ENCODE measurements at places on chromosomes 13 and 19. TPM values are rescaled to one million over a fixed set of nuclear protein-coding genes. Genes with fewer than 3 reads are reported as not detected.

GRIK5 gene
- polyA plus RNA-seq: 2.5 TPM

- DNase-seq: no peak
Observed at GRCh38 chr13:75829830-75830229, 193.7 kb downstream of the LMO7 start.

KIR3DL2 gene
- polyA plus RNA-seq: not detected

- no peak for DNase-seq
Observed at GRCh38 chr19:17254636-17255035, 8.9 kb upstream of the NR2F6 start.

SHANK1 gene
- 44.4 TPM for polyA plus RNA-seq

- DNase-seq: no peak
Observed at GRCh38 chr19:29121684-29122083, 91.3 kb downstream of the UQCRFS1 start.

IGFL2 gene
- polyA plus RNA-seq: not detected

- DNase-seq: no peak
Observed at GRCh38 chr19:13804830-13805683, 9.8 kb downstream of the ZSWIM4 start.

FAM83E gene
- polyA plus RNA-seq: not detected

GRCh38 chr13:73902847-73903246 lies 231.4 kb downstream of the KLF12 start:
- DNase-seq: no peak

GRCh38 chr19:4136680-4137088 lies 12.8 kb upstream of the MAP2K2 start:
- DNase-seq: no peak

DNA sequence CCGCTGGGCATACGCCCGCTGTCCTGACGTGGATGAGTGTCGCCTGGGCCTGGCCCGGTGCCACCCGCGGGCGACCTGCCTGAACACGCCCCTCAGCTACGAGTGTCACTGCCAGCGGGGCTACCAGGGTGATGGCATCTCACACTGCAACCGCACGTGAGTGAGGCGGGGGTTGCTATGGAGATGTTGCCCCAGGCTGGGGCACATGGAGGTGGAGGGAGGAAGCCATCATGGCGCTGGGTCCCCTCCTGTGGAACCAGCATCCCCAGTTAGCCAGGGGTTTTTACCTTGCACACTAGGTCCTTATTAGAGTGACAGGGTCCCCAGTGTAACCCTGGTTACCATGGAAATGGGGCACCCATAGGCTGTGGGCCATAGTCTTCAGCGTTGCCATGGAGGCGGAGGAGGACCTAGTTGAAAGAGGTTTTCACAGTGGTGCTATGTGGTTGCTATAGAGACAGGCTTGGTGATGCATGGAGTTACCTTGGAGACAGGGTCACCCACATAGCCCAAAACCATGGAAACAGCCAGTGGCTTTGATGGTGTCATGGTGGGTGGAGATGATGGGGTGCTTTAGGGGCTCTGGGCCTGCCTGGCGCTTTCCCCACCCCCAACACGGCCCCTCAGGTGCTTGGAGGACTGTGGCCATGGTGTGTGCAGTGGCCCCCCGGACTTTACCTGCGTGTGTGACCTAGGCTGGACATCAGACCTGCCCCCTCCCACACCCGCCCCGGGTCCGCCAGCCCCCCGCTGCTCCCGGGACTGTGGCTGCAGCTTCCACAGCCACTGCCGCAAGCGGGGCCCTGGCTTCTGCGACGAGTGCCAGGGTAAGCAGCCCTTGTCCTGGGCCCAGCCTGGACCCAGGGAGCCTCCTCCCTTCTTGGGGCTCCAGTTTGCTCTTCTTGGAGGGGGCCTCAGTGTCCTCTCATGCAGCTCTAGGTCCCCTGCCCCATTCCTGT lies 27.1 kb downstream of the MEGF8 start:
- DNase-seq: no peak

OR7A5 gene
- polyA plus RNA-seq: not detected

DNA sequence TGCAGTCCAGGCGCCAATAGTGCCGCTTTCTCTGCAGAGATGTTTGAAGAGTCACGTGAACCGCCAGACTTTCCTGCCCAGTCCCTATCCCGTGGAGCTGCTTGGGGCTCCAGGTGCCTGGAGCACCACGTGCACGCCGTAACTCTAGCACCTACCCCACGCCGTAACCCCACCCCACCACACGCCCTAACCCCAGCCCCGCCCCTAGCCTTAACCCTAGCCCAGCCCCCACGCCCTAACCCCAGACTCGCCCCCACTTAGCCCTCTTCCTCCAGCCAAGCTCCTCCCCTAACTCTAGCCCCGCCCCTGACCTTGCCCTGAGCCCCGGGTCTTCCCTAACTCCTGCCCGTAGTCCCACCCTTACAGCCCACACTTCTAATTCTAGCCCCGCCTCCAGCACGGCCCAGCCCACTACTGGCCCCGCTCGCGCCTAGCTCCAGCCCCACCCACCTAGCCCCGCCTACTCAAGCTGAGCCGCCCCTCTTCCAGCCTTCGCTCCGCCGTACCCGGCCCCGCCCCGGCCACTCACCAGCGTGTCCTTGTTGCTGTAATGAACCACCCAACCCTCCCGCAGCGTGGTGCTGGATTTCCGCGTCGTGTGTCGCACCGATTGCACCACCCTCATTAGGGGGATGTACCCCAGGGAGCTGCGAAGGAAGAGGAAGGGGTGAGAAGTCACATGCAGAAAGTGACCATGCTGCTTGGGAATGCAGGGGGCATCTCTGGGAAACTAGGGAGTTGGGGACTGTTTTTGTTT lies 19.5 kb downstream of the PRKD2 start:
- no peak for DNase-seq

GRCh38 chr13:76929320-76929719 lies 19.0 kb upstream of the ACOD1 start:
- no peak for DNase-seq

DNA sequence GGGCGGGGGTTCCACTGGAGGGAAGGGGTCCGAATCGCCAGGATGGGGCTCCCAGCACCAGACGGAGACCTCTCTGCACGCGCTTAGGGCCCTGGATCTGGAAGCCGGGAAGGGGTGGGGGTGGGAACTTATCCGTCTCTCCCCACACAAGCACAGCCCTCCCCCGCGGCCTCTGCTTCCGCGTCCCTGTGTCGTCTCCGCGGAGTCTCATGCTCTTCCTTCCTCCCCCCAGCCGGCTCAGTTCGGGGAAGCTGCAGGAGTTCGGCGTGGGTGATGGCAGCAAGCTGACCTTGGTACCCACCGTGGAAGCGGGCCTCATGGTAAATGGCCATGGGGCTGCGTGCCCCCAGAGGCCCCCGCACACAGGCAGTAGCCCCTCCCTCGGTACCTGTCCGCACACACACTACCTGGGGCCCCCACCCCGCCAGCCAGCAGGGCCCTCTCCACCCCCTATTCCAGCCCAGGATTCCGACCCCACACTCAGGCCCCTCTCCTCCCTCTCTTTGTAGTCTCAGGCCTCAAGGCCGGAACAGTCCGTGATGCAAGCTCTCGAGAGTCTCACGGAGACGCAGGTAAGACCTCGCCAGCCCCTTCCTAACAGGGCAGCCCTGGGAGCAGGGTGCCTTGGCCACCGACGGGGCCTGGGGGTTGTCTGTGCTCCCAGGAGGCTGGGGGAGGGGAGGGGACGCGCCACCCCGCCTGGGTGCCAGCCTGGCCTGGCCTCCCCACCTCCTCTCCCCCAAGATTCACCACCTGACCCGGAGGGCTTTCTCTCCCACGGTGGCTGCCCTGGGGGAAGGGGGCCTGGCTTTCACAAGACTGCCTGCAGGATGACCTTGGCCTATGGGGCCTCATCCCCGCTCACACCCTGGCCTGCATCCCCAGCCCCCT lies 3.2 kb downstream of the MIDN start:
- no peak for DNase-seq

MAP4K1 gene
- polyA plus RNA-seq: 13.6 TPM

ZNF610 gene
- 3.3 TPM for polyA plus RNA-seq

DNA sequence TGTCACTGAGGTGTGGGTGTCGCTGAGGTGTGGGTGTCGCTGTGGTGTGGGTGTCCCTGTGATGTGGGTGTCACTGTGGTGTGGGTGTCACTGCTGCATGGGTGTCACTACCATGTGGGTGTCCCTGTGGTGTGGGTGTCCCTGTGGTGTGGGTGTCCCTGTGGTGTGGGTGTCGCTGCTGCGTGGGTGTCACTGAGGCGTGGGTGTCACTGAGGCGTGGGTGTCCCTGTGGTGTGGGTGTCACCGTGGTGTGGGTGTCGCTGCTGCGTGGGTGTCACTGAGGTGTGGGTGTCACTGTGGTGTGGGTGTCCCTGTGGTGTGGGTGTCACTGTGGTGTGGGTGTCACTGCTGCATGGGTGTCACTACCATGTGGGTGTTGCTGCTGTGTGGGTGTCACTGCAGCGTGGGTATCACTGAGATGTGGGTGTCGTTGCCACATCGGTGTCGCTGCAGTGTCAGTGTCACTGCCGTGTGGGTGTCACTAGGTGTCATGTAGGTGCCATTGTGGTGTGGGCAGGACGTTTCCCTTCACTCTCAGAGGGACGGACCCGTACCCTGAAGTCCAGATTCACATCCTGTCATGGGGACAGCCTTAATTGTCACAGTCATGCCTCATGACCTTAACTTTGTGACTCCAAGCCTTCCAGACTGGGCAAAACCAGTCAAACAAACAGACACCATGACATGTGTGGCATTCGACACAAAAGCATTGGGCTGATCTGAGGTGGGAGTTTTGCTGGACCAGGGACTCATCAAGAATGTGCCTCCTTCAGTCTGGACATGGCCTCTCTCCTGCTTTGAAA lies 12.7 kb upstream of the GAS6 start:
- no peak for DNase-seq

SIAH3 gene
- polyA plus RNA-seq: 0.33 TPM

- no peak for DNase-seq
Observed at GRCh38 chr19:42003506-42004294, 9.7 kb upstream of the ATP1A3 start.

ZNF578 gene
- 2.4 TPM for polyA plus RNA-seq

GRCh38 chr19:2365201-2365970 lies 5.3 kb downstream of the TMPRSS9 start:
- no peak for DNase-seq

DNA sequence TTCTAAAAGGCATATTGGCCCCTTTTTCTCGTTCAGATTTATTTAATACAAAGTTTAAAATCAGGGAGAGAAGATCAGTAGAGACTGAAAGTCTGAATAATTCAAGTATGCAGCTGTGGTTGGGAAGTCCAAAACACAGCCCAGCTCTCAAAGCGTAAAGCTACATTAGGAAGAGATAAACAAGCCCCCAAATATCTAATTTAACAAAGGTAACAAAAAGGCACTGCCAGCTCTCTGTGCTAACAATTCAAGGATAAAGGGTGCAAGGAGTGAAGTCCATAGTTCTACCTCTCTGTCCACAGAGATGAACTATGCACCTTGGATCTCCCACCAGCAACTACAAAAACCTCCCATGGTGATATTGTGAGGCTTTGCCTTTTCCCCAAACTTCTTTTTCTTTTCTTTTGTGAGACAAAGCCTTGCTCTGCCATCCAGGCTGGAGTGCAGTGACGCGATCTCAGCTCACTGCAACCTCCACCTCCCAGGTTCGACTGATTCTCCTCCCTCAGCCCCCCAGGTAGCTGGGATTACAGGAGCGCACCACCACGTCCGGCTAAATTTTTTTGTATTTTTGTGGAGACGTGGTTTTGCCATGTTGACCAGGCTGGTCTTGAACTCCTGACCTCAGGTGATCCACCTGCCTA lies 104.4 kb downstream of the LHFPL6 start:
- DNase-seq: no peak

DNA sequence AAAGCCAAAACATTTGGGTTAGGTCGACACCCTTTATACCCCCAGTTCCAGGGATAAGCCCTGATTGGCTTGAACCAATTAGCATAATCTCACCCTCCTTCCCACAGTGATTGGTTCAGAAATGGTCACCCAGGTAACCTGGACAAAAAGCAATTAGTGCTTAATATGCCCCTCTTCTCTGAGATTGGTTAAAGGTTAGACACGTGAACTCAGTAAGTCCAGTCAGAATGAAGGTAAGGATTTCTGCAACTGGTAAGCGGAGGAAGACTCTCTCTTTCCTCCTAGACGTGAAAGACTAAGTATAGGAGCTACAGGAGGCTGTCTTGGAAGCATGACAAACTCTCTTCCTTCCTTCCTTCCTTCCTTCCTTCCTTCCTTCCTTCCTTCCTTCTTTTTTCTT lies 1.3 kb upstream of the PNMA8C start:
- no peak for DNase-seq

SNRPA gene
- polyA plus RNA-seq: 57.2 TPM

ZNF428 gene
- polyA plus RNA-seq: 56.5 TPM

- no peak for DNase-seq
Observed at GRCh38 chr19:31314849-31315629, 34.2 kb downstream of the TSHZ3 start.

GRCh38 chr13:111202745-111203144 lies 87.6 kb downstream of the ARHGEF7 start:
- DNase-seq: peak; percentile 73

DNA sequence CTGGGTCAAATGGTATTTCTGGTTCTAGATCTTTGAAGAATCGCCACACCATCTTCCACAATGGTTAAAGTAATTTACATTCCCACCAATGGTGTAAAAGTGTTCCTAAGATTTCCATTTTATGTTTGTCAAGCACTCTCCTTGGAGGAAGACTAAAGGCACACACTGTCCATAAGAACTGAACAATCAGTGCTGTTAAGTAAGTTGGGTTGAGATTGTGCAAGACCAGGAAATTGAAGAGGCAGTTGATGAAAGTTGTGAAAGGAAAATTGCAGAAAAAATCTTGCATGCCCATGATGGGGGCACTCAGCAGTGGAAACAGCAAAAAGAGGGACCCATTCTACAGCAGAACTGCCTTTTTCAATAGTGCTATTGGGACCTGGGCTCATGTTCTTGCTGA lies 323.6 kb downstream of the DLEU7 start:
- DNase-seq: no peak

PSG5 gene
- 0.42 TPM for polyA plus RNA-seq

FFAR2 gene
- polyA plus RNA-seq: 0.09 TPM

DNA sequence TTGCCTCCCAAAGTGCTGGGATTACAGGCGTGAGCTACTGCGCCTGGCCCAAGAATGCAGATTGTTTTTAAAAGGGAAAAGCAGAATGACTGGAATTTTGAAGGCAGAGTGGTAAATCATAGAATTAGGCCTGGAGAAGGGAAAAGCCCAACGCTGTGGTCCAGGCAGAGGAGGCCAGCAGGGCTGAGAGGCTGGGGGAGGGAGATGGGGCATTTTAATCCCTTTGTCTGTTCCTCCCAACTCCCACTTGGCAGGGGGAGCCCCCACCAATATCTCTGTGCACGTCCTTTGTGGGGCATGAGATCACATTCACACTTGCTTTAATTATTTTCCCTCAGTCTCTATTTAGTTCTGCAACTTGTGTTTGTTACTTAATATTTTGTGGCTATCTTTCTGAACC lies 54.4 kb upstream of the RANBP3 start:
- DNase-seq: no peak

SIGLEC7 gene
- 0.37 TPM for polyA plus RNA-seq

Data from forelimb muscle (tissue), 1 donor.